ENCODE measurements at places on chromosomes 6 and 20.

DNA sequence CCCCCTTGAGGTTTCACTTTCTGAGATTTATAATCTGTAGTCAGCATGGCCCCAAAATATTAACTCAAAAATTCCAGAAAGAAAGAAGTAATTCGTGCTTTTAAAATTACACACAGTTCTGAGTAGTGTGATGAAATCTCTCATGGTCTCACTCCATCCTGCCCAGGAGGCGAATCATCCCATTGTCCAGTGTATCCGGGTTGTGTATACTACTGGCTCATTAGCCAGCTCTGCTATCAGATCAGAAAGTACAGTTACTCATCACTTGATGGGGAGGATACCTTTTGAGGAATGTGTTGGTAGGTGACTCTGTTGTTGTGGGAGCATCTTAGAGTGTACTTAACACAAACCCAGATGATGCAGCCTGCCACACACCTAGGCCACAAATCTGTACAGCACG lies 65.2 kb downstream of the CDC5L start:
- no peak for DNase-seq

DNA sequence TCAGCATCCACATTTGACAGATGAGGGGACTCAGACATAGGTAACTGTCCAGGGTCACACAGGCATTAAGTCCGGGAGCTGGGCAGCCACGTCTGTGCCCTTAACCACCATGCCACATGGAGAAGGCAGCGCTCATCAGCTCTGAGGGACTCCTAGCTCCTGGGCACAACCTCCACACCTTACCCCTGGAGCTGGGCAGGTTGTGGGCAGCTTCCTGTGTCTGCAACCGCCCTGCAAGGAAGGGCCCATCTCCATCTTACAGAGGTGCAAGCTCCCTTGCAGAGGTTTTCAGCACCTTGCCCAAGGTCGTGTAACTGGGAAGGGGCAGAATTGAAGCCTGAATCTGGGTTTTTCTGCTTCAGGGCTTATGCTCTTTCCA lies 7.9 kb downstream of the CCDC167 start:
- DNase-seq: no peak

DNA sequence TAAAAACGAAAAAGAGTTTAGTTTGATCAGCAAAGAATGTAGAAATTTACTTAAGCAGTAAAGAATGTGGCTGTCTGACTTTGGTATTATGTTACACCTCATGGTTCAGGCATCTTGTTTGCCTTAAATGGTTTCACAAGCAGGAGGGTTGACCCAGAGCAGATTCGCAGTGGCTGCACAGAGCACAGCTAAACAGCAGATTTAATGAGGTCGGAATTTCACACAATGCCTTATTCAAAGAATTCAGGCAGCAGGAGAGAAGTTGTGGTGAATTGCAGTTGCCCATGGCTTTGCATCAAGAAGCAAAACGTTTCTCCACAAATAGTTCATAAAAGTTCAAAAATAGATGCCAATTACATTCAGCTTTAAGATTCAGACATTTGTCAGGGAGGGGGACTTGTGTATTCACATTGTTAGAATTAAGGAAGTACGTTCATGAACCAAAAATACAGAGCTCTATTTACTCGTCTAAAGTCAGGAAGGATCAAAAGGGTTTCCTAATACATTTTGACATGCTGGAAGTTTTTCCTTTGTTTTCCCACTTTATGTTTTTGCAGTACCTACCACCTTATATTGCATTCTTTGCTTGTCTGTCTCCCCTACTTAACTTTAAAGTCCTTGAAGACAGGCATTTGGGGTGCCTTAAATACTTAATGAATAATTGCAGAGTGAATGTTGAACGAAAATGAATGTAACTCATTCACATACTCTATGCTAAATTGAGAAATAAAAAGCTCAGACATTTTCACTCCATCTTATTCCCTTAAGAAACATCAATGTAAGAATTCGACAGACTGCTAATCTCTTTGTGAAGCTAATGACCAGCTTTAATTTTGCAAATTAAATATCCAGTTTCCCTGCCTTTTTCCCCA lies 1163.6 kb upstream of the CITED2 start:
- no peak for DNase-seq

GRCh38 chr20:48949304-48950170 lies 28.0 kb downstream of the ARFGEF2 start:
- no peak for DNase-seq

DNA sequence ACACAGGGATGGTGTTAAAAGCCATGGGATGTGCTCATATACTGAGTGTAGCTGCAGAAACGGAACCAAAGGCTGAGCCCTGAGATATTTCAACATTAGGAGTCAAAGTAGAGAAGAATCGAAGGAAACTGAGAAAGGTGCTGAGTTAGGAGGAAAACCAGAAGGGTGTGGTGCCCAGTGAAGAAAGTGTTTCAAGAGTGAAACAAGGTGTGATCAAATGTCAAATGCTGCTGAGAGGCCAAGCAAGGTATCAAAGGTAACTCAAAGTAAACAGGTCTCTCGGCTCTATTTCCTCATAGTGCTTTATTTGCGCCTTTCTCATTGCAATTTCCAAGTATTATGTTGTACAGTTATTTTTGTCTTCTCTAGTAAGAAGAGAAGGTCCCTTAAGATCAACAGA lies 94.1 kb downstream of the PRDM1 start:
- no peak for DNase-seq

GRCh38 chr6:101402622-101403031 lies 9.1 kb downstream of the GRIK2 start:
- no peak for DNase-seq

DNA sequence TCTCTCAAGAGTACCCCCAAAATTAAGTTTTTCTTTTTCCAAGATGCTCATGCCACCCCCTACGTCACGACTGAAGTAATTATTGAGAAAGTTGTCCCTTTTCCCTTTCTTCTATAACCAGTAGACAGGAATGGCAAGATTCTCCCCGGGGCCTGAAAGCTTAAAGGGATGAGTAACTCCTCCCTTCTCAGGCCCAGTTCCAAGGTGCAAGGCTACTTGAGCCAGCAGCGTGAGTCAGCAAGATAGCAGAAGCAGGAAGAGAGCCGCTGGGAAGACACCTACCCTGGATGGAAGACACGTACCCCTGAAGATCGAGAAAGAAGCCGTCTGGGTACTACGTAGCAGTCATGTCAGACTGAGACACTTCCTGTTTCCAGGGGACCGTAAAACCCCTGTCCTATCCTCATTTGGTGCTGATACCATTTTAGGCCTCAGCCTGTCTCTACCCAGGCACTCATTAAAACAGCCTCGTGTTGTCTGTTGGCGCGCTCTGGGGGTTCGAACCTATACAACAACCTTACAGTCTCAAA lies 241.0 kb downstream of the ADGRG6 start:
- DNase-seq: no peak

DNA sequence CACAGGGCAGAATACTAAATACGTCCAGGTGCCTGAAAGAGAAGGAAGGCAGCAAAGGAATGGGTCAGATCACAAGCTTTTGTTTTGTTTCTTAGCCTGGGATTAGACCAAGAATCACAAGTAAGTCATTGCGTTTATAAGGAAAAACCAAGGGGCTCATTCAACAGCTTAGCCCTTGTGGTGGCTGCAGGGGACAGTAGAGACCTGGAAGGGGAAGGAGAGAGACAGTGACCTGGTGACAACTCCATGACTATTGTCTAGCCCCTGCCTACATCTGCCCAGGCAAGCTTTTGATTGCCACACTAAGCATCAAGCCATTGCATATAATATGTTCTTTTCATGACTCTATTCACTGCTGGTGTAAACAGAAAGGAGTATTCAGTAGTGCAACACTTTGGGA lies 30.2 kb upstream of the TBC1D7 start:
- DNase-seq: no peak

DNA sequence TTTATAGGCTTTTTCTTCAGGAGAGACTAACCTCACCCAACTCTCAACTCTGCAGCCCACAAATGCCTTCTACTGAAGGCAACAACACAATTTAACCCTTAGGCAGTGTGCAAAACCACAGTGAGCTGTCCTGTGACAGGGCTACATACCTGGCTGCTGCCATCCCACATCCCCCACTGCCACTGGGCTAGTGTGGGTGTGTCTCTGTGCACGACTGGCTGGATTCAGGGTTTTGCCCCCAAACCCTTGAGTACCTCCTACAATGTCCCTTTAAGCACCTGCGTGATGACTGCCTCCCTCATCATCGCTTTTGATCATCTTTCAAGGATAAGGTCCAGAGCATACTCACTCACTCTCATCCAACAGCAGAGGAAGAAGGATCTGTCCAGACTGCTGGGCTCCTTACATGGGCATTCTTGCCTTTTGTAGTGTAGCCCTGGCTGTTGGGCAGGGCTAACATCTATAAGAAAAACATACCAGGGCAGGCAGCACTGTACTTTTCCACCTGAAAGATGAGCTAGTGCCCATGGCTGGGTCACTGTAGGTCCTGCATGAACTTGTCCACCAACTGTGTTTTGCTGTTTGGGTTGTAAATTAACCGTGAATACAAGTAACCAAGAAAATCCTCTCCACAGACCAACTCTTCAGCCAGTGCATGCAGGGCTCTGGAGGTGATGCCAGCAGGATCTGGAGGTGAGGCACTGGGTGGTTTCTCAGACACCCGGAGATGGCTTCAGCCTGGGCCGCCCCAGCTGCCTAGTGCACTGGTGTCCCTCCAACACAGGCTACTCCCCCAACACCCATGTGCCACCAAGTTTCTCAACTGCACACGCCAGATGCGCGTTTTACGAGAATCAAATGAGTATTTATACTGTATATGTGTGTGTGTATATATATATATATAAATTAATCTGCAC lies 45.2 kb downstream of the PLCG1 start:
- DNase-seq: no peak

Data from stimulated activated CD8-positive, alpha-beta memory T cell treated with anti-CD3 and anti-CD28 coated beads, Interleukin-4, amount 100 ng/mL, for 48 hours (primary cell).